ENCODE measurements at places on chromosomes 16 and 17.

DNA sequence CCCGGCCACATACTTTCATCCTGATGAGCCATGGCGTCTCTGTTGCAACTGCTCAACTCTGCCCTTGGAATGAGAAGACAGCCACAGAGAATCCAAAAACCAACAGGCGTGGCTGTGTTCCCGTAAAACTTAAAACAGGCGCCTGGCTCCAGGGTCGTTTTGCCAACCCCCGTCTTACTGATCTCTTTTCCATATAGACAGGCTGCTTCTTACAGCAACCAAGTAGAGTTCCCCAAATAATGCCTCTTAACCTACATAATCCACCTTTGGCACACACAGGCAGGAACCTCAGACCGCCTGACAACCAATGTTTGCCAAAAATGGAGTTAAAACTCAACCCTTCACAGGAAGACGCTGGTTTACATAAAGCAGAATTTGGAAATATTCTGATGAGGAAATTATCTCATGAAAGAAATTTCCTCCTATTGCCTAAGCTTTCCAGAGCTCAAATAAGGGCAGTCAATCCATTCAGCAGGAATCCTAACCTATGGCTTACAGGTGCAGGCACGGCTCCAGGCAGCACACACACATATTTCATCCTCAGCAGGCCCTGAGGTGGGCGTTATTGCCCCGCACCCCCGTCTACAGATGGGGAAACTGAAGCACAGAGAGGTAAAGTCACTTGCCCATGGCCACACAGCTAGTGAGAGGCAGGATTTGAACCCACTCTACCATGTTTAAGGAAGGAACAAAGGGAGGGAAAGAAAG lies 35.8 kb downstream of the LITAF start:
- no peak for DNase-seq

GRCh38 chr17:752620-753219 lies 656 bp upstream of the GEMIN4 start:
- DNase-seq, result no peak

GRCh38 chr16:52621651-52622050 lies 74.7 kb upstream of the TOX3 start:
- DNase-seq, result no peak

DNA sequence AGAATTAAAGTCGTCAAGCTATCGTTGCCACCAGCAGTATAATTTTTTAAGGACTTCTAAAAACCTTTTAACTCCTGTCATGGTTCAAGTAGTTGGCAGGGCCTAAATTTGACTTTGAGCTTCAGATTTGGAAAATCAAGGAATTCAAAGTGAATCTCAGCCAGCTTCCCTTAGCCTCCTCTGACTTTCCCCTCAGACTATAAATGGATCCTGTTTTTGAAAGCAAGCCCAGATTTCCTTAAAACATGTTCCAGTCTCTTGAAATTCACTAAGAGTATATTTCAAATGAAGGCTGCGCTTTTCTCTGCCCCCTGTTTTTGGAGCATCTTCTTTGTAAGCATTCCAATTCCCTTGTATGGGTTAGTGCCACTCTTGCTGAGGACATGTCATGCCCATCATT lies 101.8 kb upstream of the CDH8 start:
- no peak for DNase-seq

GRCh38 chr16:80166082-80166481 lies 374.7 kb upstream of the DYNLRB2 start:
- DNase-seq, result no peak

DNA sequence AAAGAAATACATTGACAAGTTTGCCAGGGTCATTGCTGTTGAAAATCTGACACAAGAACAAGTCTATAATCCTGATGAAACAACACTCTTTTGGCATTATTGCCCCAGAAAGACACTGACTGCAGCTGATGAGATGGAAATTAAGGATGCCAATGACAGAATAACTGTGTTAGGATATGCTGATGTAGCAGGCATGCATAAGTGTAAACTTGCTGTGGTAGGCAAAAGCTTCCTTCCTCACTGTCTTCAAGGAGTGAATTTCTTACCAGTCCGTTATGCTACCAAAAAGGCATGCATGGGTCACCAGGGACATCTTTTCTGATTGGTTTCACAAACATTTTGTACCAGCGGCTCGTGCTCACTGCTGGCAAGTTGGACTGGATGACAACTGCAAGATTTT lies 10.5 kb downstream of the GDPD1 start:
- DNase-seq, result no peak

GRCh38 chr16:77555126-77555525 lies 120.3 kb upstream of the ADAMTS18 start:
- no peak for DNase-seq

DNA sequence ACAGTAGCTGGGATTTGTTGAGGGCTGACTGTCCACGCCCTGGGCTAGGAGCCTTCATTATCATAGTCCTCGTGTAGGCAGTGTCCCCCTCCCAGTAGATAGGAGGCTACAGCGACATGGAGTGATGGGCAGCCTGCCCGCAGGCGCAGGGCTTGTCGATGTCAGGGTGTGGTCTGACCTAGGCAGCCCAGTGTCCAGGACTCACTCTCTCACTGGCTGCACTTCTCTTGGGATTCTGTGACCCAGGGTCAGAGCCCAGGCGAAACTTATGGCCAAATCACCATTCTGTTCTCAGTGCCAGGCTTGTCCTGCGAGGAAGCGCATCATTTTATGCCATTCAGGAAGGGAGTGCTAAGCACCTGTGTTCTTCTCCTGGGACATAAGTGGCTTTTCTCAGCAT lies 32.6 kb downstream of the SHISA6 start:
- DNase-seq, result no peak

DNA sequence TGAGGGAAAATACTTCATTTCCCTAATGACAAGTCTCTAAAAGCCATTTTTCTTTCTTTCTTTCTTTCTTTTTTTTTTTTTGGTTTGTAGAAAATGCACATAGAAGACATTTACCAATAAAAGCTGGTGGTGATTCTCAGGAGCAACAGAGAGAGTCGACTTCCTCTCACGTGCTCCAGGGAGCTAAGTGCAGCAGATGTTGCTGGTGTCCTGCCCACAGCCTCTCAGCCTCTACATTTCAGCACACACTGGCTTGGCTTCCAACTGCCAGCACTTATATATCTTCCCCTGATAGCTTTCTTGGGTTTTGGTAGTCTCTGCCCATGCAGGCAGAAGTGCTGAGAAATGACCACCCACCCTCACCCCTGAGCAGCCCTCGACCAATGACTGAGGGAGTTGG lies 58.4 kb upstream of the MARCHF10 start:
- no peak for DNase-seq

- no peak for DNase-seq
Observed at GRCh38 chr17:77279448-77280303, 138.9 kb downstream of the SEC14L1 start.

- no peak for DNase-seq
Observed at GRCh38 chr17:27891841-27892240, 1.3 kb downstream of the LYRM9 start.

GRCh38 chr16:12793120-12793864 lies 10.4 kb downstream of the CPPED1 start:
- peak; percentile 12 for DNase-seq

DNA sequence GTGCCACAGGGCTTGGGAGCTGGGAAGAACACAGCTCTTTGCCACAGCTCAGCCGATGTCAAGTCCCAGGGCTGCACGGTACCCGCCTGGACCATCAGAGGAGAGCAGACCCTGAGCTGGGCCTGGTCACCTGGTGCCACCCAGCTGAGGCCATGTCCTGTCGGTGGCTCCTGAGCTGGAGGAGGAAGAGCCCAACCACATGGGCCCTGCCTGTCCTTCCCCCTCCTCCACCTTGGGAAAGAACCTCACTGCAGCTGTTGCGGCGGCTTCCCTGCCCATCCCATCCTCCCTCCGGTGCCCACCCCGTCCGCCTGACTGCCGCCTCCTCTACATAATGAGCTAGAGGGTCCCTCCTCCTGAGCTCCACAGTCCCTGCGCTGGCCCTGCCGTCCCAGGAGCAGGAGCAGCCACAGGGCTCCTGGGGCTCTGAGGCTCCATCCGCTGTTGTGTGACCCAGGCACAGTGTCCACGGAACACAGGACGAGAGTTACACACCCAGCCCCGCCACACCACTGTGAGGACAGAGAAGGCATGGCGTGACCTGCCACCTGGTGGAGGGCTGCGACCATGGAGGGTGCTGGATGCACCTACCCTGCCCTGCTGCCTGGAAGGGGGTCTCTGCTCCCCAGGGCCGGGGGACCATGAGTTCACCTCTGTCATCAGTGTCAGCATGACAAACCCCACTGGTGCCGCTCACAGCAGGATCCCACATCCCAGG lies 21.4 kb upstream of the CHMP6 start:
- DNase-seq, result no peak

DNA sequence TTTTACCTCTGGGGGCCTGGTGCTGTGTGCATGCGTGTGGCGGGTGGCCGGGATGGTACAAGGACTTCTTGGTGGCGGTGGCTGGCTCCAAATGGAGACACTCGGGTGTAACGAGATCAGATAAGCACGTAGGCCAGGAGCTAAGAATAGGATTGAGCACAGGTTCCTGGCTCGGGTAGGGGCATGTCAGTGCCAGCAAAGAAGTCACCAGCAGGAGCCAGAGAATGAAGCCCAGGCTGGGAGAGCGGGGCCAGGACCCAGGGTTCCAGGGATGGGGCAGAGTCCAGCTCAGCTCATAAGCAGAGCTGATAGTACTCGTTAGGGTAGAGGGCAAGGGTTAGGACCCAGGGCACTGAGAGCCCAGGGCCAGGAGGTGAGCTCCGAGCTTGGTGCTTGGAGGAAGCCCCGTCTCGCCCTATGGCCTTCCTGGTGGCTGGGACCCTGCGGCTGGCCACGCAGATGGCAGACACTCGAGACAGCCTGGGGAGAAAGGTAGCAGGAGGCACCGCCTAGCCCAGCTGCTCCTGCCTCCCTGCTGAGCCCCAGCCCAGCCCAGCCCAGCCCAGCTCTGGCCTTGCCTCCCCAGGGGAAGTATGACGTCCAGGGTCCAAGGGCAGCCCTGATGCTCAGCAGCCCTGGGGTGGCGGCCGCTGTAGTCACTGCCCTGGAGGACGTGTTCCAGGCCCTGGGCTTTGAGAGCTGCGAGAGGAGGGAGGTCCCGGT lies 8.9 kb downstream of the ZNF213 start:
- DNase-seq, result no peak

DNA sequence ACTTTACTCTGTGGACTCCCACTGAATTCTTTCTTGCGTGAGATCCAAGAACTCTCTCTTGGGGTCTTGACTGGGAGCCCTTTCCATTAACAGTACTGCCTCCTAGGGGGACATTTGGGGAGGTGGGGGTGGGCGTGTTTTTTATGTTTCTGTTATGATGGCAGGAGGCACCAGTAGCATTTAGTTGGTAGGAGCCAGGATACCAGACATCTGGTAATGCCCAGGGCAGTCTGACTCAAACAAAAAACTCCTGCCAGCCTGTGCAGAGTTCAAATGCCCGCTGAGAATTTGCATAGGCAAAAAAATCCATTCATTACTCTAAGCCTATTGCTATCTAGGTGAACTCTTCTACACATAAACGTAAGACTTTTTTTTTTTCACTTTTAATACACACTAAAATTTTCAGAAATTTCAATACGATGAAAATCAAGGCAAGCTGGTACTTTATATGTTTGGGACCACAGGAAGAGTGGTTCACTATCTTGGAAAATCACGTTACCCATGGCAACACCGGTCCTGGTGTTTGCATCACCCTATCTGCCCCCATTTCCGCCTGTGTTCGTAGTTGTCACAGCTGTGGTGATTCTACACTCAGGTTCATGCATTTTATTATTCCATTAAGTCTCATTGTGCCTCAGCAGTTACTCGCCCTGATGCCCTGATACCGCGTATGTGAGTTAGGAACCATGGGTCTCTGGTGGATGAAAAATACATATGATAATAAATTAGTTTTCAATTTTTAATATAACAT lies 121.1 kb upstream of the XYLT1 start:
- no peak for DNase-seq

- DNase-seq, result peak; percentile 53
Observed at GRCh38 chr17:49861150-49861884, 13.4 kb upstream of the TAC4 start.

GRCh38 chr16:68272507-68273209 lies 8.3 kb downstream of the SLC7A6 start:
- no peak for DNase-seq

DNA sequence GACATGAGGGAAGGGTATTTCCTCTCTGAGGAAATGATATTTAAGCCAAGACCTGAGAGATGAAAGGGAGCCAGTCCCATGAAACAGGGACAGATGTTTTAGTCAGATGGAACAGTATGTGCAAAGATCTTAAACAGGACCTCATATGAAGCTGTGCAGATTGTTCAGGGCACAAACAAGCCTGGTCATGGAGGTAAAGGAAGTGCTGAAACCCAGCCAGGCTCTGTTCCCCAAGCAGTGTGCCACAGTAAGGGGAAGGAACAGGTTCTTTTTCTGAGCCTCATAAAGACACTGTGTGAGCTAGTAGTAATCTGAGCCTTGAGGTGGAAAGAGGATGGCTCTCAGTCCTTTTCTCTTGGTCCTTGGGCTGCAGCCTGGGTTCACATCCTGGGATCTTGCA lies 159.9 kb downstream of the ANKFN1 start:
- DNase-seq, result no peak

GRCh38 chr17:54882950-54883349 lies 17.7 kb upstream of the TOM1L1 start:
- no peak for DNase-seq

DNA sequence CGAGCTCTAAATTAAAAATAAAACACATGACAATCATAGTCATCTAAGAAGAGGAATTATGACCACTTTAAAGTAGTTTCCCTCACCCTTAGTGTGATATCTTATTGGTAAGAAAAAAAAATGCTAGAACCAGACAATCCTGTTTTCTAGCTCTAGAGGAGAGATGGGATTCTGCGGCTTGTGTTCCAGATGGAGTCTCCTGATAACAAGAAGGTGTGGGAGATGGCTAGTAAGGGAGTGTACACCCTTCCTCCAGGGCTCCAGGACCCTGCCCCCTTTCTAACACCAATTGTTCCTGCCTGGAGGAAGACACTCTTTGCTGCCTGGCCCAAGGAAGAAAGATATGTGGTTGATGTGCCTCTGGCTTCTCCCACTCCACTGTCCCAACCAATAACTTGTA lies 68.8 kb upstream of the FBXO47 start:
- no peak for DNase-seq

DNA sequence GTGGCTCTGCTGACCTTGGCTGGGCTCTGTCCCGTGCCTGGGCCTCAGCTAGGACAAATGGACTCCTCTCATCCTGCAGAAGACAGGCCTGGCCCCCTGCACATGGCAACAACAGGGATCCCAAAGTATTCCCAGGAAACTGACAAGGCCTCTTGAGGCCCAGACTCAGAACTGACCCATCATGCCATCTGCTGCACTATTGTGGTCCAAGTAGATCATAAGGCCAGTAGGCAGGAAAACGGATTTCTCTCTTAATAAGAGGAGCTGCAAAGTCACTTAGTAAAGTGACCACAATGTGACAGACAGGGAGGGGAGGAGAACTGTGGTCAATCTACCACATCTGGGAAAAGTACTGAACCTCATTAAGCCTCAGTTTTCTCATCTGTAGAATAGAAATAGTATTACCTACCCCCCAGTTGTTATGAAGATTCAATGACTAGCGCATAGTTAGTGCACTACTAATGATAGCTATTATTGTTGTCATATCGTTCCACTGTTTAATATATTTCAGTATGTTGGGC lies 62.1 kb upstream of the TNRC6A start:
- no peak for DNase-seq

Data from hematopoietic multipotent progenitor cell treated with erythropoietin and hydrocortisone succinate and interleukin-3 and kit ligand, for 17 days (in vitro differentiated cells).